Activated T-cell treated with anti-CD3 and anti-CD28 coated beads for 48 hours (primary cell): ENCODE measurements at places on chromosomes 4 and X.

DNA sequence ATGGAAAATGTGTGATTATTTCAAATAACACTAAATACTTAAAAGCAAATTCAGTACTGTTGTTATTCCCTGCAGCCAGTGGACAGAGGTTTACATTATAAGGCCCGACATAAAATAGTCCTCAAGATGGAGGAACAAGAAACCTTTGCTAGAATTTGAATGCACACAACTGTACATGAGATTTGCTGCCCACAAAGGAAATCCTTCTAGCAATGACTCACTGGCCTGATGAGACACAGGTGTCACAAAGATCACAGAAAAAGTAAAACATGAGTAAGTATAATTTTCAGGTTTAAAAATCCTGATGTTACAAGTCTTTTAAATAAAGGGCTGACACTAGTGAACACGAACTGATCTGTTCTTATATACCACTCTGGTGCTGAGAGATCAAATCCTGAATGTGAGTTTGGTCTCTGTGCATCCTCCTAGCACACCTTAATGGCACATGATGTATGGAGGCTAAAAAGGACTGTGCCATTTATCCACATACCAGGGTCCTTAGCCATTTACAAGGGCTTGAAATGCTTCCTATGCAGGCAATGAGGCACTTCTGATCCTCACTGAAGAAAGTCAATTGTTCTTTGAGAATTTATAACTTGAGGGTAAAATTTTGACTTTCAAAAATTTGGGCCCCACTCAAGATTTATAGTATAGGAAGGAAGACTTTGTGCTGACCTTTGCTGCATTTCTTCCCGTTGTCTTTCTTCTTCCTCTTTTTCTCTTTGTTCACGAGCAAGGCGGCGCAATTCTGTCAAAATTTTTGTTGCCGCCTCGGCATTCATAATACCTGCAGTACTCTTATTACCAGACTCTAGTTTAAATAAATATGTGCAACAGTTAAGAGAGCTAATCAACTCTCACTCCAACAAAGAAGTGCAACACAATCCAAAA is 23.0 kb downstream of the MAP7D3 start:
- DNase-seq = no peak

DNA sequence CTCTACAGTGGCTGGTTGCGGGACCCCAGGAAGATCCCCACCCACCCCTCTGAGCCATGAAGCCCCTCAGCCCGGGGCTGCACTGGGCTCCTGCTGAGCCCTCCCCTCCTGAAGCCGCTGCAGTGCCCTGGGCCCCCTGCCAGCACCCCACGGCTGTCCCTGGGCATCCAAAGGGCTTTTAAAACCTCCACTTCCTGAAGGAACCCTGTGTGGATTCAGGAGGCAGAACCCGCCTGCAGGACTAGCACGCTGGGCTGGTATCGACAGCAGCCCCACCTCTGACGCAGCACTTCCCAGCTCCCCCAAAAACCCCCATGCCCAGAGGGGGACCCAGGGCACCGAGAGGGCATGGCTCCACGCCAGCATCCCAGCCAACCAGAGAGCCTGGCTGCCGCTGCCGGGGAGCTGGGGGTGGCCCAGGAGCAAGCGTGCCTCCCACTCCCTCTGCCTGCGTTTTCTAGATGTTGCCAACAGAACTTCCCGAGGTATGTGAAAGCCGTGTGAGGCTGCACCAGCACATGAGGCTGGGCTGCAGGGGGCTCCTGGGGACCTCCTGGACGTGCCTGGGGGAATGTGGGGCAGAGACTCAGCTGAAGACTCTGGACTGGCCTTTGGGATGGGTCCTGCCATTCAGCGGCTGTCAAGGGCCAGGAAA is 6.3 kb downstream of the MXD4 start:
- DNase-seq = no peak

GRCh38 chr4:111957116-111957515 is 188.1 kb upstream of the FAM241A start:
- DNase-seq = no peak

DNA sequence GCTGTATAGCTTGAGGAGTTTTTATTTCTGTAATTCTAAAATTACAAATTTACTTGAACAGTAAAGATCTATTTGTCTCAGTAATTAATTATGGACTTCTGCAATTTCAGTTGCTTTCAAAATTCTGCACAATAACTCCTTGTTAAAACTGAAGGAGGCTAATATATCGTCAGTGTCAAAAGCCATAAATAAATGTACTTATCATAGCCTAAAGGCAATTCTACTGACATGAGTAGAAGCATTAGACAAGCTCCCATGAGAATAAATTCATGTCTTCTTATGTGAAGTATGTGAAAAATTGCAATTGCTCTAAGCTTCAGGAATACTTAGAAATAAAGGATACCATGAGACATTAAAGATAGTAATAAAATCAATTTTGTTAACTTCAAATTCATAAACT is 381.2 kb upstream of the PCDH10 start:
- DNase-seq = no peak

DNA sequence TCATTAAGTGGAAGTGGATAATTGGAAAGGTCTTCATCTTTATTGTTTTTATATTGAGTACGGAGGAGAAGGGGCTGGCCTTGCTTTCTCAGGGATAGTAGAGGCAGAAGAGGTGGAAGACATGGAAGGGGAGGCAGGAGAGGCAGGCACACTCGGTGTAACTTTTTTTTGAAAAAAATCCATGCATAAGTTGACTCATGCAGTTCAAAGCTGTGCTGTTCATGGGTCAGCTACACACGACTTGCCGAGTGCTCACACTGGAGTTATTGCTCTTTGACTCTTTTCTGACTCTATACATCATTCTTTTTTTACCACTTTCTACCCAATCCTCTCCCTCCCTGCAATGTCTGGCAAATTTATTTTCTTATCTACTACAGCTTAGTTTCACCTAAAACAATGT is 158.3 kb upstream of the AADAT start:
- no peak for DNase-seq

- DNase-seq = no peak
Observed at GRCh38 chr4:74456056-74456744, 11.3 kb downstream of the AREG start.

GRCh38 chr4:10552591-10553280 is 95.5 kb upstream of the ZNF518B start:
- DNase-seq = no peak

DNA sequence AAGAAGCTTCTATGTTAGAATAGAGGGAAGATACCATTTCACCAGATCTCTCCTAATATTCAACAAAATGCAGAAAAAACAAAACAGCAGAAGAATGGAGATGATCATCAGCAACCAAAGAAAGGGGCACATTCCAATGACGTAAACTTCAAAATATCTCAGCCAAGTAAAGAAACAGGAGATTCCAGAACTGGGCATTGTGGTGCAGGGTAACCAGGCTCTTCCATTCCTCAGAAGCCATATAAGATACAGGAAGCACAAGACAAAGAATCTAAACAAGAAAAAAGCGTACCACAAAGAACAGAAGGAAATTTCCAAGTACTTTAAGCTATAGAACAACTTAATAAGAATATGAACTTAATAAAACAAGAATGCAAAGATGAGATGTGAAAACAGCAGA is 6.9 kb upstream of the ARMCX4 start:
- no peak for DNase-seq

GRCh38 chr4:182554736-182555135 is 311.5 kb downstream of the TENM3 start:
- DNase-seq = no peak

DNA sequence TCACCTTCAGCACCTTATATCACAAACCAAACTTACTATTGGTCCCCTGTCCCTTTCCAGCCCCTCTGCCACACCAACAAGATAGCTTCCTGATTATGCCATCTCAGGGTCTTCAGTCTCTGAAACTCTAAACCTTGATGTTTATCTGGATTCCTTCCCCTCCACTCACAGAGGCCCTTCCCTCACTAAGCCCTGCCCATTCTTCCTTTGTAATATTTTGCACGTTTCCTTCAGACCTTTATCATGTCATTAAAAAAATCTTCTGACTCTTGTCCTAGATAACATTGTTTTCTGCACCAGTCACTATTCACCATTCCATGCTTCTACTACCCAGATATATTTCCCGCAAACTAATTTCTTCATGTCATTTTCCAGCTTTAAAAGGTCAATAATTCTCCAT is 17.7 kb upstream of the CEP135 start:
- no peak for DNase-seq
